ENCODE measurements at places on chromosomes 7 and 10.

- DNase-seq = no peak
These were observed 212.3 kb downstream of the C7orf25 start for GRCh38 chr7:42699380-42700178.

DNA sequence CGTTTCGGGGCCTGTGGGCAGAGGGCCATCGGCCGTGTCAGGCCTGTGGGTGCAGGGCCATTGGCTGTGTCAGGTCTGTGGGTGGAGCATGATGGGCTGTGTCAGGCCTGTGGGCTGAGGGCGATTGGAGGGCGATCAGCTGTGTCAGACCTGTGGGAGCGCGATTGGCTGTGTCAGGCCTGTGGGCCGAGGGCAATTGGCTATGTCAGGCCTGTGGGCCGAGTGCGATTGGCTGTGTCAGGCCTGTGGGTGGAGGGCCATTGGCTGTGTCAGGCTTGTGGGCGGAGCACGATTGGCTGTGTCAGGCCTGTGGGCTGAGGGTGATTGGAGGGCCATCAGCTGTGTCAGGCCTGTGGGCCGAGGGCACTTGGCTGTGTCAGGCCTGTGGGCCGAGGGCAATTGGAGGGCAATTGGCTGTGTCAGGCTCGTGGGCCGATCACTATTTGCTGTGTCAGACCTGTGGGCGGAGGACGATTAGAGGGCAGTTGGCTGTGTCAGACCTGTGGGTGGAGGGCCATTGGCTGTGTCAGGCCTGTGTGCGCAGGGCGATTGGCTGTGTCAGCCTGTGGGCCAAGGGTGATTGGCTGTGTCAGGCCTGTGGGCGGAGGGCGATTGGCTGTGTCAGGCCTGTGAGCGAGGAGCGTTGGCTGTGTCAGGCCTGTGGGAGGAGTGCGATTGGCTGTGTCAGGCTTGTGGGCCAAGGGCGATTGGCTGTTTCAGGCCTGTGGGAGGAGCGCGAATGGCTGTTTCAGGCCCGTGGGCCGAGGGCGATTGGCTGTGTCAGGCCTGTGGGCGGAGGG, 54.1 kb downstream of the DYNC2I1 start:
- no peak for DNase-seq

DNA sequence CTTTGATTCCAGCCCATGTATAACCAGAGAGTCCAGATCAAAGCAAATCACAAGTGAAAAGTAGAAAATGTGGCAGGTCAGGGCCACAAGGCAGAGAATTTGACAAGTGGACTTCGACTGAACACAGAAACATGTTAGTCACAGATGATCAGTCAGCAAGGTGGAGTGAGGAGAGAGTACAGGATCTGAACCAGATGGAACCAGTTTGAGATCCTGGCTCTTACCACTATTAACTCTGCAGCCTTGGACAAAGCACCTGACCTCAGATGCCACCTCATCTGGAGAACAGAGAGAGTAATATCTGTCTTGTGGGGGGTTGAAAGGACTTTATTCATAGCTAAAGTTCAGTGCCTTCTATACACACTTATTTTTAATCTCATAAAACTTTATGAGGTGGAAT, 4.4 kb downstream of the MRLN start:
- peak; percentile 13 for DNase-seq

- DNase-seq = no peak
These were observed 86.5 kb downstream of the DNAJB6 start for GRCh38 chr7:157423348-157423747.

GRCh38 chr7:132381742-132382472, 194.4 kb downstream of the PLXNA4 start:
- DNase-seq = no peak

DNA sequence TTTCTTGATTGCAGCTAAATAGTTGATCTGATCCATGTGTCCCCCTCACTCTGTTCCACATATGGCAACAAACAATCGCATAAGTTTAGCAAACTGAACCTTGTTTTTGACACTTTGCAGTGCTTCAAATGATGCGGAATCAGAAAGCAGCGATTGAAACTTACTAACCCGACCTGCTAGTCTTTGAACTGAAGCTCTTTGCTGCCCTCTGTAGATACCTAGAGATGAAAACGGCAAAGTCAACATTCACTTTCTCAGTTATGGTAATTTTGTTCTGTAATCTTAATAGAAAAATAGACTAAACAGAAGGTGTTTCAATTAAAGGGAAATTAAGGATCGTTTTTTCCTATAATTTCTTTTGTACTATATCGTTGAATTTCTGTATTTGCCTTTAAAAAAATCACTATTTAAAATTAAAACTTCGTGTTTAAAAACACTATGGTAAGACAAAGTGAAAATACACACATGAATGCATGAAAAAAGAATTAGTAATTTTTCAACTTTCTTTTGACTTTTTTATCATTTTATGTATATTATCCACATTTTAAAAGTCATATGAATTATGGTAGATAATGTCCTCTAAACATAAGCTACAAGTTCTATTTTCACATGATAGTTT, 276.5 kb downstream of the MAGI2 start:
- peak; percentile 34 for DNase-seq

DNA sequence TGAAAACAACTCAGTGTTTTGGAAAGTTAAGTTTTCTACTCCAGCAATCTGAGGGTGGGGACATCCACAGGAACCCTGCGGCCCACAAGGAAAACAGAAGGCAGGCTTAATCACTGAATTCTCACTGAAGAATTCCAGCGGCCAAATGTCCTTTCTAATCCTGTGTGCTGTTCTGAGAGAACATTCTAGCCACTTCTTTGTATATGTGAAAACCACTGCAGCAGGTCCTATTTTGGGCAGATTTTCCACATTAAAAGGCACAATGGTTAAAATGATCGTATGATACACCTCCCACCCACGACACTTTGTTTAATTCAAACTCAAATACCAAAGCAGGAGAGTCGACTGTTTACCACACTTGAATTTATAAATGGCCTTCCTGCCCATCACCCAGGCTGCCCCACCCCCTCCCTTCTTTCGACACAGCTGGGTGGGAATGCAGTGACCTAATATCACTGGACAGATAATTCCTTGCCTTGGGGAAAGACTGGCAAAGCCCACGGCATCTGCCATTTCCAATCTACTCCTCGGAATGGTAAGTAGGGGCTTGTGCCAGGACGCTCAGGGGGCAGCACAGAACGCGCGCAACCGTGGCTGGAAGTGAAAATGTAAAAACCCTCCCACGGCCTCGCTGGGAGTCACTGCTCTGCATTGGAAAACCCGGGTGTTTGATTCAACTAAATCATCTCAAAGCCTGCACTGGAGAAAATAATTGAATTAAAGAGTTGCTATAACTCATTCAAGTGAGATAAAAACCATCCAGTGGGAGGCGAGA, 67.0 kb downstream of the CTBP2 start:
- no peak for DNase-seq

- DNase-seq = no peak
These were observed 146.7 kb upstream of the COL1A2 start for GRCh38 chr7:94247970-94248369.

DNA sequence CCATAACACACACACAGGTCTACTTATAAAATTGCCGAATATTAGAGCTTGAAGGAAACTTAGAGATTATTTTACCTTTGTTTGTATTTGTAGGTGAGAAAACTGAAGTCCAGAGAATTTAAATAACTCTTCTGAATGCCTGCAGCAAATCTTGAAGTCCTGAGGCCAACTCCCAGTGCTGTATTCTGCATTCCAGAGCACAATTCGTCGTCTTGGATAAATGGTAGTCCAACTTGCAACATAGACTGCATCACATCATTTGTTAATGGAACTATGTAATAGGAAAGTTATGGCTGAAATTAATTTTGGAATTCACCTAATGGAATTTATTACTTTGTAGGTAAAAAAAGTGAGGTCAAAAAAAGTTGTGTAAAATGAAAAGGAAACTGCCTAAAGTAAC, 37.3 kb upstream of the SEMA3D start:
- DNase-seq = no peak

GRCh38 chr10:29420744-29421143, 131.9 kb downstream of the LYZL1 start:
- no peak for DNase-seq

DNA sequence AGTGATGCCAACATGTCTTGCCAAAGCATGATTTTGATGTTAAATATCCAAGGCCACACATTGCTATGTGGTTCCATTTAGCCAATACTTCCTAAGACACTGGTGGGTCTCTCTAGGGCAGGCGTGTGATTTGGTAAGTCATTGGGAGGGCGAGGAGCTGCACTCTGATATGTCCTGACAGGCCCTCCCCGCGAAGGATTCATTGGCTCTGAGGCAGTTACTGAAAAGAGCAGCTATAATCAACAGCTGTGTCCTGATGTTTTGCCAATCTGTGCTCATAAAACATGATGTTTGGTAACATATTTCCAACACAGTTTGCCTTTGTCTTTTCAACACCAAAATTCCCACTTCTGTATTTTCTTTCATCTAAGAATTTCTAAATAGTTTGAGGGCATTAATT, 646.7 kb downstream of the PARD3 start:
- DNase-seq = peak; percentile 32

DNA sequence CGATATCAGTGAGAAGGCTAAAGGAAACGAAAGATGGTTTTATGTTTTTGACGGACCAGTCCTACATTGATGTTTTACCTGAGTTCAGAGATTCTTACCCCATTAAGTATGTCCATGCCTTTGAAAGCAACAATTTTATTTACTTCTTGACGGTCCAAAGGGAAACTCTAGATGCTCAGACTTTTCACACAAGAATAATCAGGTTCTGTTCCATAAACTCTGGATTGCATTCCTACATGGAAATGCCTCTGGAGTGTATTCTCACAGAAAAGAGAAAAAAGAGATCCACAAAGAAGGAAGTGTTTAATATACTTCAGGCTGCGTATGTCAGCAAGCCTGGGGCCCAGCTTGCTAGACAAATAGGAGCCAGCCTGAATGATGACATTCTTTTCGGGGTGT, 27.7 kb downstream of the MET start:
- no peak for DNase-seq

GRCh38 chr7:114375907-114376306, 38.7 kb upstream of the FOXP2 start:
- peak; percentile 43 for DNase-seq

DNA sequence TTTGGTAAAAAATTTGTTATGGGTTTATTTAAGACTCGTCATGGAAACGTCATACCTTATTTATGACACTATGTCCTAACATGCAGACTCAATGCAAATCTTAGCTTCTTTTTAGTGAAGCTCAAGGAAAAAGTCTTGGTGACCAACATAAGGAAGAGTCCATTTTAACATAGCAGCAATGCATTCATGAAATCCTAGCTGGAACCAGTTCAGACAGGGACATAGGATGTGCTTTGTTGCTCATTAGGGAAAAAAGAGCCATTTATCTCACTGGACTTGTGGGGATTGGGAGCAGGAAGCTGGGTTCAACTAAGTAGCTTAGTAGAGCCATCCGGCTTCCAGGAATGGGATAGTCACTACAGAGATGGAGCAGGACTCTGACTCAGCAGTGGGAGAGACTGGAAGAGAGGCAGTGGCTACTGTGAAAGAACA, 100.7 kb upstream of the DKK1 start:
- peak; percentile 22 for DNase-seq

- DNase-seq = no peak
These were observed 129.2 kb upstream of the SEC61G start for GRCh38 chr7:54888067-54888733.

DNA sequence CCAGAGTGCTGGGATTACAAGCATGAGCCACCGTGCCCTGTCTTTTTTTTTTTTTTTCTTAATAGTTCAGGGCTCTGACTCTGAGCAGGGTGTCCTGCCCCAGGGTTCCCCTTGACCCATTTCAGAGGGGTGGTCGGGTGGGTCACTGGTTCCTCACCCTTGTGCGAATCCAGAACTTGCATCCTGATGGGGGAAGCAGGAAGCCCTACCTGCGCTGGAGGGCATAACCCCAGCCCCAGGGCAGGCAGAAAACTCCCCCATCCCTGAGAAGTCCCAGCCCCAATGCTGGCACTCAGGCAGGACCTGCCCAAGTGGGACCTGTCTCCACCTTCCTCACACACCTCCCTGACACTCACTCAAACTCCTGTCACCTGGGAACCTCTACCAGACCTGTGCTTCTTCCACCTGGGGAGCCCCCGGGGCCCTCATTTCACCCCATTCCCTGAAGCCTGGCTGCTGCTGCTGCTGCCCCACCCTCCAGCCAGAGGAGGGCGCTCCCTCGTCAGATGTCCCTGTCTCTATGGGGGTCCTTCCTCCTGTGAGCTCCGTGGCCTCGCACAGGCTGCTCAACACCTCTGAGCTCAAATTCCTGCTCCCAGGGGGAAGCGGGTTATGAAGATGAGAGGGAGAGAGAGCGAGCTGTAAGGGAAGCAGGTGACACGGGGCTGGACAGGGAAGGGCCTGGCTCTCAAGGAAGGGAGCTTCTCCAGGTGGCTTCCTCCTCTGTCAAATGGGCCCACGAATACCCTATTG, 15.1 kb upstream of the ZNF273 start:
- no peak for DNase-seq

DNA sequence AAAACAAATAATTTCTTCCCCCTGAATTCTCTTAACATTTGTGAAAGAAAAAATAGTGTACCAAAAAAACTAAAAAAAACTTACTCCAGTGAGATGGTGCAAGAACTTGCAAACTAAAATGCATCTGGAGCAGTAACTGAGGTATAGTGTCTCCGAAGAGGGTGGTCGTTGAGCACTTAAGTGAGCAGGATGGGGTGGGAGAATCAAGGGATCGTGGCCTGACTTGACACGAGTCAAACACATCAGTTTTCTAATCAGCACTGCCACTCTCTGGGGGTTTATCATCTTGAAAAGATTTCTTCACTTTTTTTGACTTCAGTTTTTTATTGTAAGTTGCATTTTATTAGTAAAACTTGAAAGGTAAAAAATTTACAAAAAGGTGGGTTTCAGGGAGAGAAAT, 2.5 kb downstream of the ZNF273 start:
- DNase-seq = no peak

- peak; percentile 32 for DNase-seq
These were observed 90.7 kb downstream of the NHLRC2 start for GRCh38 chr10:113945075-113945686.

GRCh38 chr7:135964274-135964673, 12.9 kb downstream of the MTPN start:
- no peak for DNase-seq

DNA sequence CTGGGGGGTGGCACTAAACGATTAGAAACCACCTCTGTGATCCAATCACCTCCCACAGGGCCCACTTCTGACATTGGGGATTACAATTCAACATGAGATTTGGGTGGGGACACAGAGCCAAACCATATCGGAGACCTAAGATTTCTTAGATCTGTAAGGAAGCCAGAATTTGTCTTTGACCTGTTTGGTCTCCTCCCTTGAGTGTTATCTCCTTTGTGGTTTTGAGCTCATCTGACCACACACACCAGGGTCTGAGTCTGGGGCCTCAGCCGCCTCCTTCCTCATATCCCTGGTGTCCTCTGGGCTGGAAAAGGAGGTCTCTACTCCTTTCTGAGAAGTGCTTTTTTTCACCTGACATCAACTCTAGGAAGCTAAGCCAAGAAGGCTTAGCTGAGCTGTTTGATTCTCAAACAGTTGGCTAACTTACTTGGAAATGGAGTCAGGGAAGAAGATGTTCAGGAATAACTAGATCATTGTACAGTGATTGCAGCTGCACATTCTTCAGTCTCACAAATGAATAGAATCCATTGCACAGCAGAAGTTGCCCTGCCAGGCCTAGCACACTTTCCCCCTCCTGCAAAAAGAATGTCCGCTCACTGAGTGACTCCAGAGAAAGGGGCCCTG, 167.4 kb downstream of the ARHGAP21 start:
- DNase-seq = no peak
